Pulmonary artery endothelial cell (primary cell): ENCODE measurements at places on chromosomes 12 and 14. TPM values are rescaled to one million over a fixed set of nuclear protein-coding genes. Genes with fewer than 3 reads are reported as not detected.

GRCh38 chr12:24025153-24025798 lies 75.8 kb upstream of the SOX5 start:
- no peak for DNase-seq

DNA sequence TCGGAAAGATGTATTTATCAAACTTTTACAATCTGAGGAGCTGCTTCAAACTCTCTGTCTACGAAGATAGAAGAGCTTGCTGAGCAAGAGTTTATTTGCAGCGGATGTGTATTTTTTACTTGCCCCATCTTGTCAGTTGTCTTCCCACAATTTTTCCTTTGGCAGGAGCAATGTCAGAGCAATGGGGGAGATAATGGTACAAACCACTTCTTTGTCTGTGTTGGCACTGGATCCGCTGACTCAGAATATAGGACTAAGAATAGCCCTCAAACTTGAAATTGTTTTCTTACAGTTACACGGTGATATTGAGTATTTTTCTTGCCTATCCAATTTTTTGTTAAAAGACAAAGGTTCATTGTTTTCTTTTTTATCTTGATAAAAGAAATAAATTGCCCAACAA lies 27.6 kb downstream of the HELB start:
- no peak for DNase-seq

- DNase-seq = no peak
Measured at GRCh38 chr14:24196071-24197055, 1.1 kb upstream of the TM9SF1 start.

- no peak for DNase-seq
Measured at GRCh38 chr12:40970320-40970907, 217.7 kb upstream of the PDZRN4 start.

GRCh38 chr12:121252712-121253345 lies 42.9 kb downstream of the P2RX4 start:
- DNase-seq = no peak

DNA sequence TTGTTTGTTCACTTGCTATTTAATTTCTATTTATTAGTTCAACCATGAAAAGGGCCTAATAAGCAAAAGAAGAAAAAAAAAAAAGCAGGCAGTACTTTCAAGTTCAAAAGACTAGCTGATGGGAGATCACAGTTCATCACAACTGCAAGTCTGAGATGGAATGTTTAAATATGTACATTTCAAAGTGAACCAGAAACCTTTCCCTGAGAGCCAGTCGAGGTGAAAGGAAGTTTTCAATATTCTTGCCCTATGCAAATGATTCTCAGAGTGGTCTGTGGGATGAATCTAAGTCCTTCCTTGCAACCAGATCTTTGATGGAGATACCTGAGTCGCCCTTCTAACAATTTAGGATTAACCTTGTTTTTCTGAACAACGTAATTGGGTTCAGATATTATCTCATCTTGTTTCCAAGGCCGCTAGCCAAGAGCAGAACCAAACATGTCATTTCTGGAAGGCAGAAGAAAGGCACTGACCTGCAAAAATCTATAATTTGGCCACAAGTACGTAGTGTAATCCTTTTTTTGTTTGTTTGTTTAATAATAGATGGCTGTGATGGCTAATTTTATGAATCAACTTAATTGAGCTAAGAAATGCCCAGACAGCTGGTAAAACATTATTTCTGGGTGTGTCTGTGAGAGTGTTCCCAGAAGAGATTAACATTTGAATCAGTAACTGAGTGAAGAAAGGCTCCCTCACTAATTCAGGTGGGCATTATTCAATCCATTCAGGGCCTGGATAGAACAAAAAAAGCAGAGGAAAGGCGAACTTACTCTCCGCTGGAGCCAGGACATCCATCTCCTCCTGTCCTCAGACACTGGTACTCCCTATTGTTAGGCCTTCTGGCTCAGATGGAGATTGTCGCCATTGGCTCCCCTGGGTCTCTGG lies 171.1 kb upstream of the TMPO start:
- no peak for DNase-seq

- no peak for DNase-seq
Measured at GRCh38 chr12:88453323-88453722, 126.9 kb downstream of the KITLG start.

GRCh38 chr14:101417434-101417833 lies 143.9 kb upstream of the DIO3 start:
- no peak for DNase-seq

DNA sequence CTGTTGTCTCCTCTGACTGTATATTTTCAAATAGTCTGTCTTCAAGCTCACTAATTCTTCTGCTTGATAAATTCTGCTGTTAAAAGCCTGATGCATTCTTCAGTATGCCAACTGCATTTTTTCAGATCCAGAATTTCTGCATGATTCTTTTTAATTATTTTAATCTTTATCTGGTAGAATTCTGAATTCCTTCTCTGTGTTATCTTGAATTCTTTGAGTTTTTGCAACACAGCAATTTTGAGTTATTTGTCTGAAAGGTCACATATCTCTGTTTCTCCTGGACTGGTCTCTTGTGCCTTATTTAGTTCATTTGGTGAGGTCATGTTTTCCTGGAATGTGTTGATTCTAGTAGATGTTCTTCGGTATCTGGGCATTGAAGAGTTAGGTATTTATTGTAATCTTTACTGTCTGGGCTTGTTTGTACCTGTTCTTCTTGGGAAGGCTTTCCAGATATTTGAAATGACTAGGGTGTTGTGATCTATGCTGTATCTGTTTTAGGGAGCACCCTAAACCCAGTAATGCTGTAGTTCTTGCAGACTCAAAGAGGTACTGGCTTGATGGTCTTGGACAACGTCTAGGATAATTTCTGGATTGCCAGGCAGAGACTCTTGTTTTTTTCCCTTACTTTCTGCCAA lies 193.8 kb upstream of the NPAS3 start:
- no peak for DNase-seq

GRCh38 chr14:35042632-35043031 lies 3.4 kb upstream of the FAM177A1 start:
- DNase-seq = no peak

GRCh38 chr12:79140711-79141110 lies 276.1 kb downstream of the SYT1 start:
- DNase-seq = no peak

- DNase-seq = no peak
Measured at GRCh38 chr14:65286443-65286842, 126.1 kb upstream of the FUT8 start.

GRCh38 chr14:94374749-94375260 lies 13.6 kb downstream of the SERPINA1 start:
- DNase-seq = no peak

GRCh38 chr14:61876362-61877034 lies 114.3 kb downstream of the SNAPC1 start:
- no peak for DNase-seq

SERPINA6 gene
- not detected in 2 replicates for total RNA-seq

CCDC197 gene
- total RNA-seq = not detected in 2 replicates

STON2 gene
- 0.11 and 0.13 TPM in 2 replicates for total RNA-seq
